Activated CD4-positive, alpha-beta T cell treated with anti-CD3 and anti-CD28 coated beads, Interleukin-2, amount 50 U/mL, for 16 hours (primary cell): ENCODE measurements at places on chromosomes 1 and 21.

DNA sequence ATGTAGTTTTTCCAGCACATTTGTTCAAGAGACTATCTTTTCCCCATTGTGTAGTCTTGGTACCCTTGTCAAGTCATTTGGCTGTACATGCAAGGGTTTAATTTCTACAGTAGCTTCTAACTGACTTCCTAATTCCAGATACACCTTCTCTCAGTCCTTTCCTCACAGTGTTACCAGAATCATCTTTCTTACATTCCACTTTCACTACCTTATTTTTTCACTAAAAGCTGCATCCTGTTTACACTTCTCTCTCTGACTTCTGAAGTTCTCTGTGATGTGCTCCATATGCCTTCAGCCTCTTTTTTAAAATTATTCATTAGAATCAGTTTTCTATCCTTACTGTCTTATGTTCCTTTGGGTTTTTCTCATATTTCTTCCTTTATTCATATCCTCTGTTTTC lies 57.1 kb upstream of the RWDD3 start:
- no peak for DNase-seq

DNA sequence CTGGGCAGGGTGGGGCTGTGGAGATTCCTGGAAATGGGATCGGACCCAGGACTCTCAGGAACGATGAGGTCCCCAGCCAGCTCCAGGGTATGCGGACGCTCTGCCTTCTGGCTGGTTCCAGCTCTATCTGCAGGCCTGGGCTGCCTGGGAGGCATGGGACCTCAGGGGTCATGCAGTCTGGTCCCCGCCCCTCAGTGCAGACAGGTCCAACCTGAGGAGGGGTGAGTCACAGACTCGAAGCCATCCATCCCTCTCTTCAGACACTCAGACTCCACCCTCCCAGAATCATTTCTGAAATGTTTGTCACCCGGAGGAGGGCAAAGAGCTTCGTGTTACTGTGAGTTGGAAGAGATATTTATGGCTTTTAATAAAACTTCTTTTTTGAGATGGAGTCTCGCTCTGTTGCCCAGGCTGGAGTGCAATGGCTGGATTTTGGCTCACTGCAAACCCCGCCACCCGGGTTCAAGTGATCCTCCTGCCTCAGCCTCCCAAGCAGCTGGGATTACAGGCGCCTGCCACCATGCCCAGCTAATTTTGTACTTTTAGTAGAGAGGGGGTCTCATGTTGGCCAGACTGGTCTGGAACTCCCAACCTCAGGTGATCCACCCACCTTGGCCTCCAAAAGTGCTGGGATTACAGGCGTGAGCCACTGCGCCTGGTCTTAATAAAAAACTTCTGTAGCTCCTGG lies 5.9 kb upstream of the MYOM3 start:
- no peak for DNase-seq

DNA sequence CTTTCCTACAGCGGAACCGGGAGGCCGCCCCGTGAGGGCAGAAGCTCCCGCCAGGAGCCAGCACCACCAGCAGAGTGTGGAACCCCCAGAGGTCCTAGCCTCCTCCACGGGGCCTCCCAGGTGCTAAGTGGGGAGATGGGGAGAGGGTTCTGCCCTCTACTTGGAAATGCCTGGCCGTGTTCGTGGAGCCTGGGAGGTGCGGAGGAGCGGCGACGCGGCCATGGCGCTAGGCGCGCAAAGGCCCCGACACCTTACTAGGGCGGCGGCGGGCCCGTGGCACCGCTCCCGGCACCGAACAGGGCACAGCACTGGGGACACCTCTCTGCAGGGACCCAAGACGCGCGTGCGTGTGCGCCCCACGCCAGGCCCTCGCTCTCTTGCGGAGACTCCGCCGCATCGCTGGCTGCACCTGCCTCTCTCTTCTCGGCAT lies 1.3 kb upstream of the CACNA1E start:
- no peak for DNase-seq

DNA sequence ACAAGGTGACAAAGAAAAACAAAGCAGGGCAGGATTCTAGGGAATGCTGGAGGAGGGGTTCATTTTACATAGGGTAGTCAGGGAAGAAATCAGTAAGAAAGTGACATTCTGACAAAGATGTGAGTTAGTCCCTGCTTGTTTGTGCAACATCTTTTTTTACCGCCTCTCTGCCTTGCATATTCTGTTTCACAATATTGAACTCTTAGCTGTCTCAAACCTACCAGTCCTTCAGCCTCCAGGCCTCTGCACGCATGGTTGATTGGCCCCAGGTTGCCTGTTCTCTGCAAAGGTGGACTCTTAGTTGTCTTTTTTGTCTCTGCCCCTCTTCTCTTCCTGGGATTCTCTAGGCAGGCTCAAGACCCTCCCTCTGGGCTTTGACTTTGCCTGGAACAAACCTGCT lies 152.2 kb upstream of the RUNX1 start:
- no peak for DNase-seq

DNA sequence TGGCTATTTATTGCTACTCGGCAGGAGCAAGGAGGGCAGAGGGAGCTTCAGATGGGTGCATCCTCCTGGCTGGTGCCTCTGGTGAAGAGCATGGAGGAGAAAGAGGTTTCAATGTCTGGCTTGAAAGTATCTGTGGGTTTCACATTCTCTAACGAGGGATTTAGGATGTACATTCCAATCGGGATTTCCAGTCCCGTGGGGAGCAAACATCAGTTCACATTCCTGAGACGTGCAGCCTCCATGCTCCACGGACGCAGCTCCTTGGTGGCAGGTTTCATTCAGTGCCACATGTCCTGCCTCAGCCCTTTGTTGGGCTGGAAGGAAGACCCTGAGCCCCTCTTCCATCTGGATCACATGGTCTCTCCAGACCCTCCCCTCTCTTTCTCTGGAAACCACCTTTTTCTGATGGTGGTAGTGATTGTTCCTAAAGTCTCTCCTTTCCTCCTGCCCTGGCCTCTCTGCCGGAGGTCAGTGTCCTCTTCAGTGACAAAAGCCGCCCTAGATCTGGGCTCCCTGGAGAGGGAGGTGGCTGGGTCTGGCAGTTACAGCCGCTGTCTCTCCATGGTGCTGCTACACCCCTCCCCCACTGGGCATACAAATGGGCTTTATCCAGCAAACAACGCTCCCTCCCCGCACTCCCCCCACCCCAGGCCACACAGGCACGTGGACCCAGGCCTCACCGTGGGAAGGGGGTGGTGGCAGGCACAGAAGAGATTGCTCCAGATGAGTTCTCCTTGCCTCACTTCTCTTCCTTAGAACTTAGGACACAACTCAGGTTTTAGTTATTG lies 826 bp upstream of the CA14 start:
- no peak for DNase-seq
